ENCODE measurements at places on chromosomes 7 and 10.

DNA sequence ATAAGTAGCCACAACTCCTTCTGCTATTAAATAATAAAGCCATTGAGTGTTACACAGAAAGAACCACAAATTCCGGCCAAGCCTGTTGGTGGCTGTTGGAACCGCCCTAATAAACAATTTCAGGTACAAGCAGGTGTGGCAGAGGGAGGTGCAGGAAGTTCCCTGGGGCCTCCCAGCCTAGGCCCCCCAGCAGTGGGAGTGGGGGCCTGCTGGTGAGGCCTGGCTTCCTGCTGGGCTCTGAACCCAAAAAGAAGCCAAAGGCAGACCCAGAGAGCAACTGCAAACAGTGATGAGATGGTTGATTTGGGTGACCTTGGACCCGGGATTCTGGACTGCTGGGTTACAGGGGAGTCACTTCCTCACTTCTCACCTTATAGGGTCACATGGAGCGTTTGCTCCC, 21.0 kb upstream of the LMTK2 start:
- no peak for DNase-seq

GRCh38 chr10:9175200-9175599, 1120.7 kb downstream of the GATA3 start:
- DNase-seq = no peak

DNA sequence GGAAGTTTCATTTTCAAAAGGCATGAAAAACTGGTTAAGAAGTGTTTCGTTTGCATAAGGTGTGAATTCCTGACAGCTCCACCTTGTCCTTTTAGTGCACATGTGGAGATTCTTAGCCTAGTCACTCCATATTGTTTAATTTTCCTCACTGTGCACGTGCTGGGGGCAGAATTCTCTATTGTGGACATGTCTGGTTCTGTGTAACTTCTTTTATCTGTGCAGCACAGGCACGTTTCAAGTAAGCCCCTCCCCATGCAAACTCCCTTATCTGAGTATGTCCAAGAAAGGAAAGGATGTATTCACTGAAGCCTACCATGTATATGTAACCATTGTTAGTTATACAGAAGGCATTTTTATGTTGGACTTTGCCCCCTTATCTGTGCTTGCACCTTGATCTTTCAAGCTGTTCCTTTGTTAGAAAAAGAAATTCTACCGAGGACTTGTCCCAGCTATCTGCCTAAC, 1346.3 kb downstream of the REEP3 start:
- no peak for DNase-seq

DNA sequence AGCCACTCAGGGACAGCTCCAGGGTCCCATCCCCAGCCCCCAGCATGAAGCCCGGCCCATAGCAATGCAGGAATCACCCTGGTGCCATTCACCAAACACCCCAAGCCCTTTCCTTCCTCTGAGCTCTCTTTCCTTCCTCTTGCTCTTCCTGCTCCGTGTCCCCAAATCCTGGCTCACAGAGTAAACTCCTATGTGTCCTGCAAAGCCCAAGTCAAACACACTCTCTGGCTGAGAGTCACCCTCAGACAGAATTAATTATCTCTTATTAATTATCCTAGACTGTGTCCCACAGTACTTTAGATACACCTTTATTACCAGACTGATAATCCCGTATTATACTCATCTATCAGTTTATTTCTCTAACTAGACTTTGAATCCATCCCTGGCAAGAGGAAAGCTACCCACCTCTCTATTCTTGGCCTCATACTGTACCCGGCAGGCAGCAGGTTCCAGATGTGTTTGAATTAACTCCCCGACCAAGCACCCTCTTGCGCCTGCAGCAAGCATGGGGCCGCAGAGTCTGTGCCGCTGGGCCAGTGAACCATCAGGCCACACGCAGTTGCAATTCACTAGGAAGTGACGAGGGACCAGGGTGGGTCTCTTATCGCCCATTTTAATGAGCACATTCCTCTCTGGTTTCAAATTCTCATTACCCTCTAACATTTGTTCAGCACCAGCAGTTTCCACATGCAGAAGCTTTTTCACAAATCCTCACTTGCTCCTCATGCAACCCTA, 86.7 kb downstream of the PRKAG2 start:
- no peak for DNase-seq

- no peak for DNase-seq
Measured at GRCh38 chr10:33897291-33897752, 562.9 kb upstream of the NRP1 start.

- DNase-seq = no peak
Measured at GRCh38 chr7:150369748-150370501, 1.3 kb downstream of the REPIN1 start.

DNA sequence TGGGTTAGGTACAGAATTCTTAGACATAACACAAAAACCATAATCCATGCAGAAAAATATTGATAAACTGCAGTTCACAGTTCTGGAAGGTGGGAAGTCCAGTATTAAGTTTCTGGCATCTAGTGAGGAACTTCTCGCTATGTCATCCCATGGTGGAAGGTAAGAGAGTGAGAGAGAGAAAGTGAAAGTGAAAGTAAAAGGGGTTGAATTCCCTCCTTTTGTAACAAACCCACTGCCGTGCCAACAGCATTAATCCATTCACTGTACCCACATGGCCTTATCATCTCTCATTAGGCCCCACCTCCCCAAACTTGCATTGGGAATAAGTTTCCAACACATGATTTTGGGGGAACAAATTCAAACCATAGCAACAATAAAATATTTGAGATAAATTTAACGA, 17.1 kb downstream of the ZNF485 start:
- peak; percentile 30 for DNase-seq

DNA sequence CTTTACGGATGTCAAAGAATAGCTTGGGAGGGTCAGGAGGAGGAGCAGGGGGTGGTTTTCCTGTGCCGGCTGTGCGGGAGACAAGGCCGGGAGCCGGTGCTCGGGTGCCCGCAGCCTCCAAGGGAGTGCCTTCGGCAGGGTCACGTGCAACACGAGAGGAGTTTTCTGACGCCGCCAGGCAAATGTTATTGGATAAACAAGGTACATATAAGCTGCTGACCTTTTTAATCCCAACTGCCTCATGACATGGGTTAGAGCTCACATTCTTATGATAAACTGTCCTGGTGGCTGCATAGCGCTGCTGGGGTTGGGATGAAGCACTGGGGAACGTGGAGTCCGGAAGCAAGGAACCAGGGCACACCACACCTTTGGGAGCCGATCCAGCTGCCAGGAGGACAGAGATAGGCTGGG, 124.8 kb upstream of the PDLIM1 start:
- DNase-seq = no peak

DNA sequence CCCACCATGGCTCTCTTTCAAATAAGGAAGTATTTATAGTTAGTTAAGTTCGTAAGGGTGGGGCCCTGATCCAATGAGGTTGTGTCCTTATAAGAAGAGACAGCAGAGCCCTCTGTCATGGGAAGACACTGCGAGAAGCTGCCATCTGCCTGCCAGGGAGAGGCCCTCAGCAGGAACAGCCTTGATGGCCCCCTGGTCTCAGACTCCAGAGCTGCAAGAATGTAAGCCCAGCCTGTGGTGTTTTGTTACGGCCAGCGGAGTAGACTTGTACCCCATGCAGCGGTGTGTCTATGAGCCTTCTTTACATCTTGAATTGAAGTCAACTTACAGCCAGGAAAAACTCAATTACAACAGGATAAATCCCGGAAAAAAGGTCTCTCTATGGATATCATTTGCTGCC, 14.3 kb upstream of the LARP4B start:
- DNase-seq = no peak

DNA sequence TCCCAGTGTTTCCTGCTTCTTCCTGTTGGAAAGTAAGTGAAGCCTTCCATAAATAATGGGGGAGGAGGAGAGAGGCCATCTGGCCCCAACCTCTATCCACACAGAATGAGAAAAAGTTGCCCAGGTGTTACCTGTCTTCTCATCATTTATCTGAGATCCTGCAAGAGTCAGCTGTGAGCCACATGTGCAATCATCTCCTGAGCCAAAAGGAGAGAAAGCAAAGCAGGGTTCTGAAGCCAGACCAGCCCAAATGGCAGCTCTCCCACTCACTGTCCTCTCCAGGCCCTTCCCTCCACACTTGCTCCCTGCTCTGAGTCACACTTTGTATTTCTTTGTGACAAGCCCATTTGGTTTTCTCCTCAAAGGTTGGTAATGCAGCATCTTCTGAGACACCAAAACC, 65.9 kb downstream of the FAM204A start:
- no peak for DNase-seq

DNA sequence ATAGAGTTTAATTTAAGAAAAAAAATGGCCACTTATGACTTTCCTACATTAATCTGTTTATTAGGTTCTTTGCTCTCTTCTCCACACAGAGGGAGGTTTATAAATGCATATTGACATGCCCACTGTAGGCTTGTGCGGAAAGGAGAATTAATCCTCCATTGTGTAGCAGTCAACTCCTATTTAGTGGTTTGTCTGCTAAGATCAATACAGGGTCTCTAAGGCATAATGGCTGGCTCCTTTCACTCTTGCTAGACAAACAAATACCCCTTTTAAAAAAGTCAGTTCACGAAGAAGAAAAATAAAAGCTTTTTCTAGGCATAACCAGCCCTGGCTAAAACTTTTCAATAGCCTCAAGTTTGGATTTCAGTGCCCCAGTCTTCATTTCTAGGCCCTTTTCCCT, 141.6 kb downstream of the TSPAN12 start:
- no peak for DNase-seq

DNA sequence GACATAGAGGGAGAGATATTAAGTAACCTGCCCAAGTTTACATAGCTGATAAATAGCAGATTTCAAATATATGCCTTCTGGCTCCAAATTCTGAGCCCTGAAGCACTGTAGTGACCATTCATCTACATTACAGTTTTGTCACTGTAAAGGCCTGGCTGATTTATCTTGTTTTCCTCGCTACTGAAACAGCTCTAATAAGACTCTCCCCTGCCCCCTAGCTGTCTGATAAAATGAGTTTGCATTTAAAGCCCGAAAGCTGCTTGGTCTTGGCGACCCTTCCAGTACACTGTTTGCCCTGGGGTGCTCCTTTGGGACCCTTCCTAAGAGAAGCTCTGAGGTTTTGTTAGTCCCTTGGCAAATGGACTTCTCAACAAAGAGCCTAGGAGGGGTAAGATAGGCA, 59.7 kb upstream of the RAB11FIP2 start:
- peak; percentile 15 for DNase-seq

DNA sequence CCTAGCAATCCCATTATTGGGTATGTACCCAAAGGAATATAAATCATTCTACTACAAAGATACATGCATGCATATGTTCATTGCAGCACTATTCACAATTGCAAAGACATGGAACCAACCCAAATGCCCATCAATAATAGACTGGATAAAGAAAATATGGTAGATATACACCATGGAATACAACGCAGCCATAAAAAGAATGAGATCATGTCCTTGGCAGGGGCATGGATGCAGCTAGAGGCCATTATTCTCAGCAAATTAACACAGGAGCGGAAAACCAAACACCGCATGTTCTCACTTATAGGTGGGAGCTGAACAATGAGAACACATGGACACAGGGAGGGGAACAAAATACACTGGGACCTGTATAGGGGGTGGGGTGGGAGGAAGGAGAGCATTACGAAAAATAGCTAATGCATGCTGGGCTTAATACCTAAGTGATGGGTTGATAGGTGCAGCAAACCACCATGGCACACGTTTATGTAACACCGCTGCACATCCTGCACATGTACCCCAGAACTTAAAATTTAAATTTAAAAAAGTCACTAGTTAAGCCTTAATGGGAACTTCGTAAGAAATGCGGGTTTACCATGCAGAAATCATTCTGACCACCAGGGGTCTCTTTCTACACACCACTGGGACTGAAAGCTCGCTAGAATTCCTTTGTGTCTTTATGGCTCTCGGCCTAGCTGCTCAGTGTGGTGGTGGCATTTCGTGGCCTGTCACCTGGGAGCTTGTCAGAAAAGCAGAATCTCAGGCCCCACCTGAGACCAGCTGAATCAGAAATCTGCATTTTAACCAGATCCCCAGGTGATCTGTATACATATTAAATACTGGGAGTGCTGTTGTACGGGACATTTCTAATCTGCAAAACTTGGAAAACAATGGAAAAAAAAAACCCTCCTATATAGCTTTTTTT, 9.5 kb downstream of the ANKRD1 start:
- DNase-seq = peak; percentile 38

GRCh38 chr10:1093696-1094095, 37.5 kb downstream of the WDR37 start:
- DNase-seq = no peak

GRCh38 chr7:134941185-134941900, 45.0 kb upstream of the AGBL3 start:
- peak; percentile 10 for DNase-seq

GRCh38 chr7:40527723-40528122, 392.9 kb downstream of the SUGCT start:
- DNase-seq = no peak

- no peak for DNase-seq
Measured at GRCh38 chr7:38942431-38943051, 33.5 kb upstream of the VPS41 start.

DNA sequence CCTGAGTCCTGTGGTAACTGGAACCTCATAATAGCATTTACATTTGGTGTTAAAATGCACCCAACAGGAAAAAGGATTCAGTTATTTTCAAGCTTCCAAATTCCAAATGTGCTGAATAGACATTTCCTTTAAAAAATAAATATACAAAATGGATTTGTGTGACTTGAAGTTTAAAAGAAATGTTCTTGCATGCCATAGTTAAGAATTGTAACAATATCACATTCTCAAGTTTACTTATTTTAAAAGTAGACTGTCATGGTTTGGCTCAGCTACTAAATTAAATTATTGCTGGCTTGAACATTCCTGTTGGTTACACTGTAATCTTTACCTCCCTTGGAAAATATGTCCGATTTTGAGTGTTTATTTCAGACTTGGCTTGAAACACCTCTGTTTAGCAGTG, 31.5 kb downstream of the BICC1 start:
- DNase-seq = no peak

GRCh38 chr10:44807451-44807850, 103.7 kb upstream of the TMEM72 start:
- DNase-seq = no peak

- DNase-seq = no peak
Measured at GRCh38 chr10:72056113-72056512, 32.2 kb downstream of the SPOCK2 start.

DNA sequence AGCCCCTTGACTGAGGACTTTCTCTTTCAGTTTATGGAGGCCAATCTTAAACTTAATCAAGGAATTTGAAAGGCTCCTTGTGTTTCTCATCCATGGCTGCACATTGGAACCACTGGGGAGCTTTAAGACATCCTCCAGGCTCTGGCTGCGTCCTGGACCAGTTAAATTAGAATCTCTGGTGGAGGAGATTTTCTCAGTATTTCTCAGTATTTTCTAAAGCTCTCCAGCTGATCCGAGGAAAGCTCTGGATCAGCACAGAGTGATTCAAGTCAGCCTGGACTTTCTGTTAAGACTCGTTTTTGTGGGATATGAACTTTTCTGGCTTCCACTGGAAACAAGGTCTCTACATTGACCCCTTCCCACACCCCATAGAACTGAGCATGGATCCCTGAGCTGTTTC, 249.8 kb downstream of the STK31 start:
- DNase-seq = no peak

DNA sequence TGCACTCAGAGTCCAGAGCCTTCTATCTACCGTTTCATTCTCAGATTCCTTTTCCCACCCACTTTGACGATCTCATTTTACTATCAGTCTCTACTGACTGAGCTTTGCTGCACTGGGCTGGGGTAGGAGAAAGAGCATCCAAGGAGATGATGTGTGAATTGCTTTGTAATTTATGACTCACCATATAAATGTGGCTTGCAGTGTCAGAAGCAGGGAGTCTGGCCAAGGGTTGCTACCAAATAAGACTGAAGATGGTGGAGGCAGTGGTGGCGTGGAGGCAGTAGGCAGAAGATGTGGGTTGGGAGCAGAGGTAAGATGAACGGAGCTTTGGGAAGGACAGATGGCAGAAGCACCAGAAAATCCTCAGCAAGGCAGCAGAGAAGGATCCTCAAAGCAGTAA, 73.3 kb upstream of the AGK start:
- DNase-seq = no peak

All from HuH-7 (cell line).